ENCODE measurements at places on chromosomes 6 and 20.

- DNase-seq: no peak
These were observed 36.9 kb downstream of the CBFA2T2 start for GRCh38 chr20:33526769-33527168.

- DNase-seq: no peak
These were observed 7.9 kb downstream of the RAB32 start for GRCh38 chr6:146551545-146551944.

- no peak for DNase-seq
These were observed 43.5 kb upstream of the ZFP64 start for GRCh38 chr20:52235129-52235528.

GRCh38 chr6:157478926-157479325 lies 97.9 kb downstream of the ZDHHC14 start:
- DNase-seq: no peak

- no peak for DNase-seq
These were observed 29.3 kb downstream of the CST8 start for GRCh38 chr20:23520185-23520584.

GRCh38 chr6:75849329-75850025 lies 100.4 kb downstream of the MYO6 start:
- DNase-seq: no peak

Measured in NCI-H2029 treated with DMSO at 0.1 percent for 48 hours (cell line).